ENCODE measurements at places on chromosomes 11 and 22.

GRCh38 chr11:85755285-85755684 is 55.7 kb downstream of the SYTL2 start:
- DNase-seq, result no peak

- DNase-seq, result peak; percentile 83
Measured at GRCh38 chr22:46462726-46463371, 74.6 kb downstream of the CELSR1 start.

DNA sequence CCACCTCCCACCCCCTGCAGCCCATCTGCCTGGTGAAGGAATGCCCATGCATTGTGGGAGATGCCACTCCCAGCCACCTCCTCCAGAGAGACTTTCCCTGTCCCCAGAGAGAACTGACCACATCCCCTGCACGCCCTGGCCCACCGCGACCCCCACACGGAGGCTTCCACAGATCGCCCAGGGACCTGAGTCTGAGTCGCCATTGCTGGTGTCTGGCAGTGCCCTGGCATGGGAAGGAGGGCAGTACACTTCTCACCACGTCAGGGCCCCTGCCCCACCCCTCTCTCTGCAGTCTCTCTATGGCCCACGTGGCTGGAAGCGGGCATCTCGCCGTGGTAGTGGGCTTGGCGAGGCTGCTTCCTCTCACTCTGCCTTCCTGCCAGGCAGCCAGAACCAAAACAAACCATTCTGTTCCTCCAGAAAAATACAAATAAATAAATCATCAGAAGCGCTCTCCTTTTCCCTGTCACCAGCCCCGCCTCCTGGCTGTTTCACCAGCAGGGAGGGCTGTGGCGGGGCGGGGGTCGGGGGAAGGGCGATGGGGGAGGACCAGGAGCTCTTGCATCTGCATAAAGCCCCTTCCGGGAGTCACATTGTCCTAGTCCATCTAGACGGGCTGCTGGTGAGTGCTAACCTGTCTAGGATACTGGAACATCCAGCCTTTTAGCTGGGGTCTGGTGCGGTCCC is 20.9 kb downstream of the SHISAL1 start:
- DNase-seq, result no peak

DNA sequence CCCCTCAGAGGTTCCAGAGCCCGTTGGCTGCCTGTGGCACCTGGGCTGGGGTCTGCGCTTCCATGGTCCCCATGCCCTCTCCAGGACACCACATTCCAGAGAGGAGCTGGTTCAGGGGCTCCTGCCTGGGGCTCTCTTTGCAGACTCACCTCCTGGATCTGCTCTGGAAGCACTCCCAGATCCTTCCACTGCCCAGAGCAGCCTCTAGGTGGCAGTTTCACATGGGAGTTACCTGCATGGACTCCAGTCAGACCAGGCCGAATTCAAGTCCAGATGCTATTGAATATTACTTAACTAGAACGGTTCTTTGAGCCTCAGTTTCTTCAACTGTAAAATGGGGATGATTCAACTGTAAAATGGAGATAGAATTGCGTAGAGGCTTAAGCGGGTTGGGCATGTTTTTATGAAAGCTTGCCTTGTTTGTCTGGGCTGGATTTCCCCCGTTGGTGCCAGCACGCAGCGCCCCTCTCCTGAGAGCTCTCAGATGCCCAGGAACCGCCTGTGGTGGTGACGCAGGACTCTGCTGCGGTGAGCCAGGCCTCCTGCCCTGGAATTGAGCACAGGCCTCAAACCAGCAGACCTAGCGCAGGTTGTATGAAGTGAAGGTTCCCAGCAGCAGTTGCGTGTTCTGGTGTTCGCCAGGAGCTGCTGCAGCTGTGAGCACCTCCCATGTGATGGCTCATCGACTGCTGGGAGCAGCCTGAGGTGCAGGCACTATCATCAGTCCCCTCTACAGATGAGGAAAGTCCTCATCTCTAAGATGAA is 44.2 kb downstream of the LMO1 start:
- peak; percentile 64 for DNase-seq

DNA sequence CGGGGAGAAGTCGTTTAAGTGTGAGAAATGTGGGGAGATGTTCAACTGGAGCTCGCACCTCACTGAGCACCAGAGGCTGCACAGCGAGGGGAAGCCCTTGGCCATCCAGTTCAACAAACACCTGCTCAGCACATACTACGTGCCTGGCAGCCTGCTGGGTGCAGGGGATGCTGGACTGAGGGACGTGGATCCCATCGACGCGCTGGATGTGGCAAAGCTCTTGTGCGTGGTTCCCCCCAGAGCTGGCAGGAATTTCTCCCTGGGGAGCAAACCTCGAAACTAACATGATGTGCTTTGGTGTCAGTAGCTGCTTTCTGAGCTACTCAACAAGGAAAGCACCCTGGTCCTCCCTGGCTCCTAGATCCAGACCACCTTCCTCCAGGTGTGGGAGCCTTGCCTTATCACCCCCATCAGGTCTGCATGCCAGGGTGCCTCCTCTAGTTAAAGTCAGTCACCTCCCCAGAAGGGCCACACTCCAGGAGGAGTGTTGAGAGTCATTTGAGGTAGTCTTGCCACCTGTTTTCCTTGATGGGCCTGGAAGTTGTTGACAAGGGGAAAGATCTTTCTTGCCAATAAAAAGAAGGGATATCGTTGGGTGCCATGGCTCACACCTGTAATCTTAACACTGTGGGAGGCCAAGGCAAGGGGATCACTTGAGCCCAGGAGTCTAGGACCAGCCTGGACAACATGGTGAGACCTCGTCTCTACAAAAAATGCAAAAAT is 12.9 kb downstream of the ZNF74 start:
- DNase-seq, result no peak

- peak; percentile 33 for DNase-seq
Measured at GRCh38 chr11:72123117-72123653, 10.7 kb upstream of the ANAPC15 start.

- peak; percentile 36 for DNase-seq
Measured at GRCh38 chr11:110092111-110092514, 1.1 kb upstream of the ZC3H12C start.

- no peak for DNase-seq
Measured at GRCh38 chr11:71095294-71095850, 157.0 kb downstream of the SHANK2 start.

DNA sequence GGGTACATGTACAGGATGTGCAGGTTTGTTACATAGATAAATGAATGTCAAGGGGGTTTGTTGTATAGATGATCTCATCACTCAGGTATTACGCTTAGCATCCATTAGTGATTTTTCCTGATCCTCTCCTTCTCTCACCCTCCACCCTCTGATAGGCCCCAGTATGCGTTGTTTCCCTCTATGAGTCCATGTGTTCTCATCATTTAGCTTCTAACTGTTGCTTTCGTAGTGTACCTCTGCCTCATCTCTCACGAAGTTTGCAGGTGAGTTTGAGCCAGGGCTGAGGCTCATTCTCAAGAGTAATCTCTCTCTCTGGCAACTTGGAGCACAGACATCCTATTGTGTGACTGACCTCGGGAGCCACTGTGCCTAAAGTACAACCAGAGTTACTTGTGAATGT is 4.7 kb upstream of the HBE1 start:
- DNase-seq, result no peak

DNA sequence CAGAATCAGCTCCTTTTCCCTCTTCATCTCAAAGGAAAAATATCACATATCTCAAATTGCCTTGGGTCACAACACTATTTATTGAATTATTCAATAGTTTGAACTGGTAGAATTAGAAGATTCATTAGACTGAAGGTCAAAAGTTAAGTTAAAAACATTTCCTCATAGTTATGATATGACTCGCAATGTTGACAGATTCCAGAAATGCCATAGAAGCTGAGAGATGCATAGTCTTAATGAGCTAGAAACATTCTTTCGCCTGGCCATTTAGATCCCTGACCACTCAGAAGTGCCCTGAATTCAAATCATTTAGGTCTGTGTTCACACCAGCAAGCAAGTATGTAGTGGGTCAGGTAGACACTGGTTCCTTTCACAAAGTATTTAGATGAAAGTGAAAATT is 44.4 kb downstream of the FAT3 start:
- DNase-seq, result peak; percentile 90

GRCh38 chr11:70365544-70365927 is 32.8 kb upstream of the CTTN start:
- DNase-seq, result no peak

DNA sequence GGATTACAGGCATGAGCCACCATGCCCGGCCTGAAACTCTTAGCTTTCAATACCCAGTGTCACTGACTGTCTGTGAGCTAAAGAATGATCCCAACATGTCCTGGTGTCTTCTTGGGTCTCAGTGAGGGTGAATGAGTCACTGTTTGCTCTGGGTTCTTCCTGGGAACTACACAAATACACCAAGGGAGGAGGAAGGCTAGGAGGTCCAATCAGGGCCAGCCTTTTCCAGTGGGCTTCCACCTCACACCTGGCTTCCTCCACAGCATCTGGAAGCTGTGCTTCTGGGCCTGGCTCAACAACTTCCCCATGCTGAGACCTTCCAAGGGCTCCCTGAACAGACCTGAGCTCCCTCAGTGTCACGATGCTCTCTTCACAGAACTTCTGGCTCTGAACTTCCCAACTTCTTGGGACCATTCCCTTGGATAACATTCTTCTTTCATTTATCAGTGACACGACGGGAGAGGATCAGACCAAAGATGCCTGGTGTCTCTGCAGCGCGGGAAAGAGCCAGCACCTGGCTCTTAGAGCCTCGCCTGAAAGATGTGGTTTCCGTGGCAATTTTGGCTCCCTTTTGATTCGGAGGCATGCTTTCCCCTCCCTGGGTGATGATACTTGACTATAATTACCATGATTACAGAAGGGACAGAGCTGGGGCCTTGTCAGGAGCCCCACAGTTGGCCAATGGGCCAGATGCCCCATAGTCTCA is 22.3 kb upstream of the CHRM4 start:
- peak; percentile 33 for DNase-seq

DNA sequence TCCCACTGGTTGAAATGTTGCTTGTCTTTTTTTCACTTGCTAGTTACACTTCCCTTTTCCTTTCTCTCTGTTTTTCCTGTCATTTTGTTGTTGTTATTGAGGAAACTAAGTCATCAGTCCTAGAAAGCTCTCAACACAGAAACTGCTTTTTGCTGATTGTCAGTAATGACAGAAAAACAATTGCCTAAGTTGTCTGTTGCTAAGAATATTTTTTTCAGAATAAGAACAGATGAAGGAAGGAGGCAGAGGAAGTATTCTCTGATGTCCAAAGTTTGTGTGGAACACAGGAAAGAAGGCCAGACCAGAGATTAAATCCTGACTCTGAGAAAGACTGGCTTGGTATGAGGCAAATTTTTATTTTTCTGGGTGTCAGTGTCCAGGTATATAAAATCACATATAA is 163.3 kb downstream of the CASP12 start:
- DNase-seq, result no peak

GRCh38 chr22:45263463-45264269 is 21.1 kb upstream of the UPK3A start:
- DNase-seq, result peak; percentile 65

GRCh38 chr11:71064183-71064582 is 188.2 kb downstream of the SHANK2 start:
- DNase-seq, result no peak

DNA sequence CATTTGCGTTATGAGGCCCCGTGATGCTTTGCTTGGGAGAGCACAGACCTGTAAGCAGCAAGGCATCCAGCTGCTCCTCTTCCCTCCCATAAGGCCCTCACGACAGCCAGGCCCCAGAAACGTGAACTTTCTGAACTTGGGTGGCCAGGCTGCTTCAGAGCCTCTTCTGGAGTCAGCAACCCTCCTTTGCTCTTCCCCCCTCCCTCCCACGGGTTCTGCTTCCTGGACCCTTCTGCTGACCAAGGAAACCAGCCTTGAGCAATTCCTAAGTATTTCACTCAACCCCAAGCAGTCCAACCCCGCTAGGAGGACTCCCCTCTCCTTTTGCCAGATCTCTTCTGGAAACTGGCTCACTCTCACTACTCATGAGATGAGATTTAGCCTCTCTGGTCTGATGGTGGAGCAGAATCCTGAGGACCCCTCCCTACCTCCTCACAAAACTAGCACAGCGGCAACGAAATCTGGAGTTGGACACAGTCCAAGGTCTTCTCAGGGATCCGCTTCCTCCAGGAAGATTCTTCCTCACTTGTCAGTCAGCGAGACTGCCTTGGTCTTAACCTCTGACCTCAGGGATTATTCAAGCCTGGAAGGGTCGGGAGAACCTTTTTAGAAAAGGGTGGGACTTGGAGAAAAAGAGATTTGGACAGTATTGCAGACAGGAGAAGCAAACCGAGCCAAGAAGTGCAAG is 86.2 kb downstream of the UBASH3B start:
- DNase-seq, result no peak

- peak; percentile 86 for DNase-seq
Measured at GRCh38 chr11:35584321-35584720, 33.9 kb upstream of the FJX1 start.

- no peak for DNase-seq
Measured at GRCh38 chr11:72102631-72102945, 509 bp downstream of the LAMTOR1 start.

- DNase-seq, result no peak
Measured at GRCh38 chr11:15852179-15852578, 504.2 kb downstream of the SOX6 start.

- DNase-seq, result no peak
Measured at GRCh38 chr22:28505416-28506149, 174.1 kb downstream of the TTC28 start.

GRCh38 chr11:7563281-7563680 is 49.5 kb downstream of the PPFIBP2 start:
- DNase-seq, result no peak

DNA sequence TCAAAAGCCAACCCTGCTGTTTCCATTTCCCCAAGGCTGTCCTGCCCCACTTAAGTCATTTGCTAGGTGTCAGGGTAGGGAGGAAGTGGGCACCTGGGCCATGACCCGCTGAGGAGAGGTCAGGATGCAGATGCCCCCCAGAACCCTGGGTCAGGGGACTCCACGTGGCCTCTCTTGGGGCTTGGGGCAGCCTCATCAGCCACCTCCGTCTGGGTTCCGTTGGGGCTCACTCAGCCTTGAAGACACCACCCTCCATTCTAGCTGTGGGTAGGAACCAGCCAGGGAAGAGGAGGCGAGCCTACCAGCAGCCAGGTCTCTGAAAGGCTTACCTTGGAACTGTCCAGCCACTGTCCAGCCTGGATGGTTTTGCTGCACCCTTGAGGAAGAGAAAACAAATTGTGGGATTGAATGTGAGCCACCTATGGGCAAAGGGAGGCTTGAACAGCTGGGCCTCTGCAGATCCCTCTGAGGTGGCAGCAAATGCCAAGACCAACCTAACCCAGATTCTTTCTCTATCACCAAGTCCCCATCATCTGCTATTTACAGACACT is 2.5 kb downstream of the APOL4 start:
- DNase-seq, result peak; percentile 28

DNA sequence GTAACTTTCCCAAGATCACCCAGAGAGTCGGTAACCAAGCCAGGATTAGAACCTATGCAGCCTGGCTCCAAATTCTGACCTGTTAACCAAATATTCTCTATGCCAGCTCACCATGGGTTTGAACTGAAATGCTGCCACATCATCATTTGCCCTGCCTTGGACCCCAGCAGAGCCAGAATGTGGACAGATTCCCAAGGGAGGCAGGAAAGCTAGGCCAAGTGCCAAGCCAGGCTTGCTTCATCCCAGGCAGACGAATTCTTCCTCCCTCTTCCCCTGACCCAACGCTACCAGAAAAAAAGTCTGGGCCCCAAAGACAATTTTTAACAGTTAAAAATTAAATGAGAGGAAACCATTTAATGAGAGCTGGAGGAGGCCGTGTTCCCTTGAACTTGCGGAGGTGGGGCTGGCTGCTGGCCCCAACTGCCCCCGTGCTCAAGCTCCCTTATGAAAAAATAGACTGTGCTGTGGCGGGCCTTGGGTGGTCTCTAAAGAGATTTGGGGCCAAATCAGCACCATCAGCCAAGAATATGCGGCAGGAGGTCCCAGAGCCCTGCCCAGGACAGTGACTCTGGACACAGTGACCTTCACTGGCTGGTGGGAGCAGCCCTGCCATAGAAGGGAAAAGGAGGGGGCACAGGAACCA is 184.1 kb upstream of the SYT13 start:
- DNase-seq, result peak; percentile 28
